ENCODE measurements at places on chromosomes 4 and X. TPM values are rescaled to one million over a fixed set of nuclear protein-coding genes. Genes with fewer than 3 reads are reported as not detected.

TMEM47 gene
- 24.4 TPM for total RNA-seq

ARHGAP6 gene
- total RNA-seq = 26.9 TPM

ABLIM2 gene
- 13.8 TPM for total RNA-seq

GLRA3 gene
- total RNA-seq = not detected

TNIP3 gene
- total RNA-seq = not detected

GPC4 gene
- total RNA-seq = 6.6 TPM

BMPR1B gene
- 1.0 TPM for total RNA-seq

SLC10A4 gene
- total RNA-seq = 0.72 TPM

CTAG1A gene
- total RNA-seq = not detected

AADAT gene
- total RNA-seq = 3.7 TPM

GRID2 gene
- total RNA-seq = not detected

- DNase-seq = no peak
Measured at GRCh38 chrX:79089896-79090584, 54.4 kb upstream of the GPR174 start.

DNA sequence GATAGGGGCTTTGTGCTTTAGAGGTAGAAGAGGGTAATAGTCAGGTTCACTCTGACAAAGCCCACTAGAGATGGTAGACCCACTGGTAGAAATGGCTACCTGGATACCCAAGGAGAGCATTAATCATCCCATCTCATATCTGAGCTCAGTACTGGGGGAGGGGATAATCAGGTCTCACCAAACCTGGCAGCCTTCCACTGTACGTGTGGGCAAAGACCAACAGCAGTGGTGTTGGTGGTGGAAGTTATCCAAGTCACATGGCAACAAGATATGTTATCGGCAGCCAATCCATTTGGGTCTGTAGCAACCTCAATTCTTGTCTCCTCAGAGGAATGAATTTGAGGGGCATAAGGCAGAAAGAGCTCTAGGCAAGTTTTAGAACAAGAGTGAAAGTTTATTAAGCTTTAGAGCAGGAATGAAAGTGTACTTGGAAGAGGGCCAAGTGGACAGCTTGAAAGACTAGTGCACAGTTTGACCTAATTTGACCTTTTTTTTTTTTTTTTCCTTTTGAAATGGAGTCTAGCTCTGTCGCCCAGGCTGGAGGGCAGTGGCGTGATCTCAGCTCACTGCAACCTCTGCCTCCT lies 67.0 kb upstream of the CXCL13 start:
- no peak for DNase-seq

- DNase-seq = no peak
Measured at GRCh38 chr4:68445111-68445510, 2.2 kb upstream of the TMPRSS11E start.

DNA sequence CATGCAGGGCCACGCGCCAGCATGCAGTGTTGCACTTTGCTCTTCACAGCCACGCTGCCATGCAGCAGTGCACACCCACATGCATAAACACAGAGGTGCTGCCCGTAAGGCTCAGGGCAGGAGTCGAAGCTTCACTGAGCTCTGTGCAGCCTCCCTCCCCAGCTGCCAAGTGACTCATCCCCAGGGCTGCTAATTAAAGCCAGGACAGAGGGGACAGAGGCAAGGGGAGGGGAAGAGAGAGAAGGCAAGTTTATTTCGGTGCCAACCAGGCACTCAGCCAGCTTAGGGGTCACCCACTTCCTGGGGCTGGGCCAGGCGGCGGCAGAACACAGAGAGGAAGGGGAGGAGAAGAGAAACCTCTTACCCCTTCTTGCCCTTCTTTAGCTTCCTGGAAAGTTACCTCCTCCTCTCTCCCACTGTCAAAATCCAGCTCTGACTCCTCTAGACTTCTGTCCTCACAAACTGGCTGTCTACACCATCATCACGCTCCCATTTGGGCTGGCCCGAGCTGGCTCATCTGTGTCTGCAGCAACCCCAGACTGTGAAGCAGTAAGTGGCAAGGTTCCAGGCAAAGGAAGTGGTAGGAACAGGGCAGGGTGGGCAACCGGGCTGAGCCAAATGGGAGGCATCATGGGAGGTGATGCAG lies 6.2 kb upstream of the IQSEC2 start:
- no peak for DNase-seq

GRCh38 chrX:53262918-53263394 lies 18.4 kb downstream of the IQSEC2 start:
- no peak for DNase-seq

DNA sequence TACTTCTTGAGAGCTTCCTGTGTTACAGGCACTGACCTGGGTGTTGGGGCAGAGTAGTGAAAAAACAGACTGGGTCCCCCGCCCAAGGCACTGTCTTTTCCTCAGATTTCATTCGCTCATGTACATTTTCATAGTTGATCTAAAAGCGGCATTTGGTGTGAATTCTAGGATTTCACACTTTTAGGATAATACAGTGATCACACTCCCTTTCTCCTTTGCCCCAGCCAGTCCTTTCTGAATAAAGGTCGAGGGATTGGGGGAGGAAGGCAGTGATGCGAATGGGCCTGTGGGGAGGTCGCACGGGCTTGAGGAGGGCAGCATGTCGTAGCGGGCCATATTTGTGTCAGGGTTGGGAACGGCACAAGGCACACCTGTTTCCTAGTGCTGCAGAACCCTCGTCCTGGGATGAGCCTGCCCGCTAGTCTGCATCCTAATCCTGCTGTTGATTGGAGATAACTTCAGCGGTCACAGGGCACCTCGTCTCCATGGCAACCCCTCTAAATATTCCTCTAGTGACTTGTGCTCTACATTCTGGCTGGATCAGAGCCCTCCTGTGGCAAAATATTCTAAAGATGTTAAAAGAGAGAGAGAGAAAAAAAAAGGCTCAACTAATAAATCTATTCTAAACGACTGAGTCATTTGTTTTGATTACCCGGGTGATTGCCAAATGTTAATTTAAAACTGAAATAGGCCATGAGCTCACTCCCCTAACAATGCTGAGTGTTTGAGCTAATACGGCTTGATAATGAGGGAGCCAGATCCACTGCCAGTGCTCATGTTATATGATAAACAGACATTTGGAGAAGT lies 21.8 kb downstream of the FHL1 start:
- no peak for DNase-seq

- DNase-seq = no peak
Measured at GRCh38 chr4:186286581-186286980, 20.6 kb downstream of the F11 start.

DNA sequence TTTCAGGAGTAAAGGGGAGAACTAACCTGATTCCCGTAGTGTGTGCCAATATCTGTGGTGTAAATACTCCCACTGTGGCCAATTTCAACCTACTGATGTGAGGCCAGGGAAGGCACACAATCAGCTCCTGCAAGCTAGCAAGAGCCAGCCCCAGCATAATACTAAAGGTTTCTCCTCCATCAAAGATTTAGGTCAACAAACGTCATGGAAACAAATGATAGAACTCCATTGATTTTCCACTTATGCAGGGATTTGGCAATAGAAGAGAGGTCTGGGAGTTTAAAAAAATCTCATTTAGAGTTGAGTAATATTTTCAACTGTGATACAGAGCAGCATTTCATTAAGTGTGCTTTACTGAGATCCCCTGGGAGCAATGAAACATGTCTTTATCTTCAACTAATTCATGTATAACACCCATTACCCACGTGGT lies 15.8 kb upstream of the VEGFD start:
- DNase-seq = no peak

- DNase-seq = no peak
Measured at GRCh38 chr4:110611968-110612447, 10.9 kb downstream of the PITX2 start.

- DNase-seq = no peak
Measured at GRCh38 chrX:28550331-28550872, 36.8 kb upstream of the IL1RAPL1 start.

DNA sequence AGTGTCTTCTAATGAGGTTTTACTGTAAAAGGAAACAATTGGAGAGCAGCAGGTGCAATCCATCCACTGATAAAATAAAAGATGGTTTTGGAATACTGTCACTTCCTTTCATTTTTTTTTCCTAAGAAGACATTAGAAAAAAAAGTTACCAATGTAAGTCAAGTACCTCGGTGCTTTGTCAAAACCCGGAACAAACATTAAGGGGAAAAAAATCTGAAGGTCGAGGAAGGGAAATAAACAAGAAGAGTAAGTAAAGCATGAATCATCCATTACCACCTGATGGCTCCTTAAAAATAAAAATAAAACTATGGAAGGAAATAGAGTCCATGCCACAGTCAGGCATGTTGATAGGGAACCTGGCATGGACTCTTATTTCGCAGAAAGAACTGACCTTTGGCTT lies 15.3 kb upstream of the XPNPEP2 start:
- no peak for DNase-seq

DNA sequence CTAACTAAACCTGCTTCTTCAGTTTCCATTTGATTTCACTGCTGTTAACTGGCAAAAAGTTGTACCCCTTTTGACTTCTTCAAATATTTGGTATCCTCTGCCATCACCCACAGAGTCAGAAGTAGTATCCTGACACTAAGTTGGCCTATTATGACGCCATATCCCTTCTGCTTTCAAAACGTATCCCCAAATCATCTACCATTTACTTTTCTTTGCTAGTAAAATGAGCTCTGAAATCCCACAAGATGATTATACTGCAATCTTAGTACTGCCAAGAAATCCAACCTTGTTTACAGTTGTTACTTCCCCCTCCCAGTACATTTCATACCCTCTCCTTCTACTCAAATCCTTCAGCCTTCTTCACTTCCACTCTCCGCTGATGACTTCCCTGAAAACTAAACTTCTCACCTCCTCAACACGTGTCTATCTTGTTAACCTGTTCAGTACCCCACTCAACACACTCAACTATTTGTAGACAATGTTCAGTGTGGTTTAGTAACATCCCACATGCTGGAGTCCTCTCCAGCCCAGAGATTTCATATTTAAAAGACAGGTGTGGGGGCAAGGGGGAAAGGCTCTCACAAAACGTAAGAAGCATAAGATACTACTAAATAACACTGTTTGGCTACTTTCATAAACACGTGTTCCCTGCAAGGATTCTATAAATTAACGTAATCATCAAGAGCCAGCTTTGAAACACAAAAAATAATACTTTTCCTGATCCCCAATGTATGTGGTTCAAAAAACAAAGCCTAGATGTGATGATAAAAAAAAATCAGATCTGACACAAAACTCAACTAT lies 1.3 kb downstream of the NAF1 start:
- no peak for DNase-seq

DNA sequence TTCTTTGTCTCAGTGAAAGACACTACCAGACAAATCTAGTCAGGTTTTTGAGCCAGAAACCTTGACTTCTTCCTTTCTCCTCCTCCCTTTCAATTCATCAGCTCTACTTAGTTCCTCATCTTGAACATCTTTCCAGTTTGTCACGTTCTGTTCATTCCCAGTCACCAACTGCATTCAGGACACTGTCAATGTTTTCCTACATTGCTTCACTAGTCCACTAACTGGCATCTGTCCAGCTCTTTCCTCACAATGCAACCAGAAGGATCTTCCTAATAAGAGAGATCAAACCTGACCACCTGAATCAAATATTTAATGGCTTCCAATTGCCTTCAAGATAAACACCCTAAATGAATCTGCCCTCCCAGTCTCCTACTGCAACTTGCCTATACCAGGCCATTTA lies 52.5 kb downstream of the SYNPO2 start:
- DNase-seq = no peak

- no peak for DNase-seq
Measured at GRCh38 chrX:84170931-84171330, 17.1 kb downstream of the RPS6KA6 start.

DNA sequence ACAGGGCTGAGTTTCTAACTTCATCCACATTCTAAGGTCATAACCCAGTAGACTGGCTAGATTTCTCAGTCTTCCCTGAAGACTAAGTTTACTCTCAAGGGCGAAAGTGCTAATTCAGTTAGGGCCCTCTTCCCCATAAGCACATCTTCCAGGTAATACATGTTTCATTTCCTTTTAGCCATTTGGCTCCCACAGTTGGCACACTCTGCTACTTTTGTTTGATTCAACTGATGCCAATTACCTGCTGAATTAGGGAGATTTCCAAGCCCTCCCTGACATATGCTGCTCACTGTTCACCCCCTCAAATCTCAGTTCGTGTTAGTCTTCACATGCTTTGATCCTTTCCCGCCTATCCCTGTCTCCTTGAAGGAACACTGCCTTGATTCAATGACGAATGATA lies 17.0 kb upstream of the WDR17 start:
- no peak for DNase-seq

DNA sequence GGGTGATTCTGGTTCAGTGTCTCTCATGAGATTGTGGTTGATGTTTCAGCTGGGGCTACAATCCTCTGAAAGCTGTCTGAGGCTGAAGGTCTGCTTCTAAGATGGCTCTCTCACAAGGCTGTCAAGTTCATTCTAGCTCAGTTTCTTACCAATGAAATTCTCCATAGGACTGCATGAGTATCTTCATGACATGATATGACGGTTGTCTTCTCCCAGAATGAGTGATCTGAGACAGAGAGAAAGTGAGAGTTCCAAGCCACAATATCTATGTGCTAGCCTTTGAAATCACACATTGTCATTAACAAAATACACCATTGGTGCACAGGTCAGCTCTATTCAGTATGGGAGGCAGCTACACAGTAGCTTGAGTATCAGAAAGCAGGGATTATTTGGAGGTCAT lies 27.3 kb downstream of the PITX2 start:
- DNase-seq = no peak

Measured in omental fat pad (tissue), 4 donors.